Cortex of kidney (tissue), 1 donor: ENCODE measurements at places on chromosomes 5 and 9.

DNA sequence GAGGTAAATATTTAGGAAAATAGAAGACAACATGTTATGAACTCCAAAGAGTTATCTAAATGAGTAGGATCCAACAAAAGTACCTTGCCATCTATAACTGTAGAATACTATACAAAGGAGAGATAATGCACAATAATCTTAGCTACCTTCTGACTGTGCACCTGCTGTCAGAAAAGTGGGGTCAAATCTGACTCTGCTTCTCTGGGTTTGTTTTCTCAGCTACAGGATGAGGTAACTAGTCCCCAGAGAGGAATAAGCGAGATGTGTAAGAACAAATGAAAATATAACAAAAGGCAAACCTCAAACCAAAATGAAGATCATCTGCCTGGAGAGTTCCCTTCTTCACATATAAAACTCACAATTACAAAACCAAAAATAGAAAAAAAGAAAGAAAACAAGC lies 204.8 kb downstream of the DCP2 start:
- no peak for DNase-seq

GRCh38 chr9:126701813-126702140 lies 88.0 kb downstream of the LMX1B start:
- DNase-seq, result no peak

- DNase-seq, result no peak
These were observed 1.2 kb downstream of the C9orf72 start for GRCh38 chr9:27572061-27572460.

DNA sequence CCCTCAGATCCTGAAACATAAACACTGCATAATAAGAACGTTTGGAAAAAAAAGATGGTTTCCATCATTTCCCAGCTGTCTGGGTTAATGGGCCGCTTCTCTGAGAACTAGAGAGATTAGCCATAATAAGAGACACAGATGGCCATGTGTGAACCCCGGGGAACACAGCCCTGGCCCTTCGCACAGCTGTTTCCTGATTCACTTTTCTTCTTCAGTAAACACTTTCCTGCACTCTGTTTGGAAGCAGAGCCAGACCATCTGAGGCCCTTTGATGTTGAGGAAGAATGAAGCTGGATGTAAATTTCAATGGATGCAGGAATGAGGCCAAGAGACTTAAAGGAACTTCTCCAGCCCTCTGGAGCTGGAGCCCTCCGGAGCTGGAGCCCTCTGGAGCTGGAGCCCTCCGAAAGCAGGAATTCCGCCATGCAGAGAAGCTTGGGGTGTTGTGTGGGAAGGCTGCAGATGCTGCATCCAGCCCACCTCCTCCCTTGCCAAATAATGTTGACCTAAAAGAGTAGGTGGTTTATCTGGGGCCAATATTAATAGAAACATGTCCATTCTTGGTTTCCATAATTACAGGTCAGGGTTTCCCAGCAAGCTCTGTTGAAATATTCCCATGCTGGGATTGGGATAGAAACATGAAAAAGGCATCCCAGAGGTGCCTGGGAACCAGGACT lies 218.9 kb downstream of the NXNL2 start:
- no peak for DNase-seq

DNA sequence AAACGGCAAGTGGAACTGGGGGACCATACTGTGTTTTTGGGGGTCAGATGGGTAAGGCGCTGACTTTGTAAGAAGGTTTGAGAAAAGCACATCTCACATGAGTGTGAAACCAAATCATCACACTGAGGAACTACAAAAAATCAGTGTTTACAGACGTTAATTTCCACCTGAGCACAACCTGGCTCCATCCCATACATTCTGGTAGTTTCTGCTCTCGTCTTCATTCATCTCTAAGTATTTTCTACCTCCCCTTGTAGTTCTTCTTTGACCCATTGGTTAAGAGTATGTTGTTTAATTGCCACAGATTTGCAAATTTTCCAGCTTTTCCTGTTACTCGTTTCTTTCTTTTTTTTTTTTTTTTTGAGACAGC lies 8.9 kb upstream of the DPP7 start:
- no peak for DNase-seq

GRCh38 chr5:138829341-138829740 lies 45.8 kb downstream of the LRRTM2 start:
- no peak for DNase-seq

- no peak for DNase-seq
These were observed 78.4 kb downstream of the PLPP1 start for GRCh38 chr5:55456216-55456895.

DNA sequence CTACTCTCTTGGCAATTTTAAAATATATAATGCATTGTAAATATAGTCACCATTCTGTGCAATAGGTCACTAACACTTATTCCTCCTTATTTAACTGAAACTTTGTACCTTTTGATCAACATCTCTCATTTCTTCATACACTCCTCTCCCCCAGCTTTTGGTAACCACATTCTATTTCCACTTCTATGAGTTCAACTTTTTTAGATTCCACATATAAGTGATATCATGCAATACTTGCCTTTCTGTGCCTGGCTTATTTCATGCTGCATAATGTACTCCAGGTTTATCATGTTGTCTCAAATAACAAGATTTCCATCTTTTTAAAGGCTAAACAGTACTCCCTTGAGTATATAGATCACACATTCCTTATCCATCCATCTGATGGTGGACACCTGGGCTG lies 188.8 kb downstream of the NXNL2 start:
- no peak for DNase-seq

GRCh38 chr5:17785774-17786173 lies 151.5 kb downstream of the TAF11L14 start:
- DNase-seq, result no peak

- no peak for DNase-seq
These were observed 46.7 kb downstream of the SLCO4C1 start for GRCh38 chr5:102249381-102249780.

DNA sequence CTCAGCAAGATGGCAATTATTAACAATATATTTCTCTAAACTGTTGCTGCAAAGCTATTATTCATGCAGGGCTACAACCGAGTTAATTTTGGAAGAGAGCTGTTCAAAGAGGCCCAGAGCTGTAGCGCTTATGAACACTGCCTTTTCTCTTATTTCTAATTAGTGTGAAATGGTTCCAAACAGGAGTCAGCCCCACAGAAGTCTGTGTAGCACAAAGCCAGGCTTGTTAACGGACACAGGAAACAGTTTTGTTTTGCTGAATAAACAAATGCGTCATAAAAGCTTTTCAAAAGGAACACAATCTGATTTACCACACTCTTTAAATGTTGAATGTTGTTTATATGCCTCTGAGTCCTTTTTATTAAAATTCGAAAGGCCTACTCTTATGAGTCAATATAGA lies 396.5 kb downstream of the ANXA1 start:
- no peak for DNase-seq

DNA sequence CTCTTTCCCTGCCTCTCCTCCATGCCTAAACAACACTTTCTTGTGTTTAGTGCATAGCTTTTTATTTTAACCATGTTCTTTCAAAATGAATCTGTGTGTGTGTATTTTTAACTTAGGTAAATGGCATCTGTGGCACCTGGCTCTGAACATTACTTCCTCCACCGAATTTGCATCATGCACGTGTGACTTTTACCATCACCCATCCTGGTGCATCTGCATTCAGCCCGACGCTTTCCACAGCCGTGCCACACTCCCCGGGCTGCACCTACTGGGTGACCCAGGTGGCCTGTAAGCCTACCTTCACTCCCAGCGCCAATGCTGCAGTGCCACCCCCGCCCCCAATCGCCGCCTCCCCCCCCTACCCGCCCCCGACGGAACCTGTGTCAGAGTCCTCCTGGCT lies 12.7 kb upstream of the FCN1 start:
- no peak for DNase-seq

GRCh38 chr5:14105718-14106410 lies 37.3 kb upstream of the TRIO start:
- DNase-seq, result no peak

DNA sequence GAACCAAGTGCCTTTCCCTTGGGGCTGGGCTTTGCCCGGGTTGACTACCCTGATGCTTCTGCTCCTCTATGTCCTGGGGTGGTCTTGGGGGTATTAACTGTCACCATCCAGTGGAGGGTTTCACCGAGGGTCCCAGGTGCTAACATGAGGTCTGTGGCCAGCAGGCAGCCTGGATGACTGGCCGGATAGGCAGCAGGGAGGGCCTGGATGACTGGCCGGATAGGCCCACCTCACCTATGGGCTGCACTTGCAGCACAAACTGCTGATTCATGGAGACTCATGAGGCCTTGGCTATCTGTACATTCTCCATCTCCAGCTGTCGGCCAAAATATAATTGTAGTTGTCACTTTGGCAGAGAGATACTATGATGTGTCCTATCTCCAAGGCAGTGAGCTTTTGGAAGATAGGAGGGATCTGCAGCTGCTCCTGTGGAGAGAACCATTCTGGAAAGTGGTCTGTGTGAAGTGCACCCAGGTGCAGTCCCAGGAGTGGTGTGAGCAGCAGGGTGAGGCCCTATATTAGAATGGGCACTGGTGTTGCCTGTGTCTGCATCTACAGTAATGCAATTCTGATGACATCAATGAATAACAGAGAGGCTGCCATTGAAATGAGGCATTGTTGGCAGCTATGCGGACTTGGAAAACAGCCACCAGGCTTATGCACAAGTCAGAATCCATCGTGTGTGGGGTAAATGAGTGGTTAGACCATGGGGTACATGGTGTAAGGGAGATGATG lies 26.3 kb upstream of the CDKN2AIPNL start:
- no peak for DNase-seq

GRCh38 chr9:121567500-121568342 lies 68.1 kb upstream of the GGTA1 start:
- DNase-seq, result no peak

GRCh38 chr5:82130602-82131001 lies 147.6 kb downstream of the RPS23 start:
- DNase-seq, result no peak

- no peak for DNase-seq
These were observed 211.1 kb upstream of the IRX1 start for GRCh38 chr5:3384531-3384930.

DNA sequence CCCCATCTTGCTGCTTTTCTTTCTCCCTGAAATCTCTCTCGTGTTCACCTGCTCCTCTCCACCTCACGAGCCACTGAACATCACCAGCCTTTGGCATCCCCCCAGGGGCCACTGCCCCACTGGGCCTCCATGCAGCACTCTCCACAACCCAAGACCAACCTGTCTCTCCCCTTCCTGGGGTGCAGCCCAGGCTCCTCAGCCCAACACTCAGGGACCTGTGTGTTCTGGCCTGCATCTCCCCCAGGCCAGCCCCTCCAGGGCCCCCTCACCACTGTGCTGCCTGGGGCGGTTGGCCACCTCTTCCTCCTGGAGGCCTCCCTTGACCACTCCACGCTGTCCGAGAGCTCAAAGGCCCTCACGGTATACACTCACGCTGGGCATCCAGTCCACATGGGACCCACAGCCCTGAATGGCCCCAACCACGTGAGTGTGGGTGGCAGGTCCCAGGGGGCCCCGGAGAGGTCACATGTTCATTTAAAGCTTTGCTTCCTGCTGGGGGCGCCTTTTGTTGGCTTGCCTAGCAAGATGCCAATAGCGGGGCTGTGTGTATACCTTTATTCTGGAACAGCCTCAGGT lies 453 bp upstream of the DOK3 start:
- no peak for DNase-seq

DNA sequence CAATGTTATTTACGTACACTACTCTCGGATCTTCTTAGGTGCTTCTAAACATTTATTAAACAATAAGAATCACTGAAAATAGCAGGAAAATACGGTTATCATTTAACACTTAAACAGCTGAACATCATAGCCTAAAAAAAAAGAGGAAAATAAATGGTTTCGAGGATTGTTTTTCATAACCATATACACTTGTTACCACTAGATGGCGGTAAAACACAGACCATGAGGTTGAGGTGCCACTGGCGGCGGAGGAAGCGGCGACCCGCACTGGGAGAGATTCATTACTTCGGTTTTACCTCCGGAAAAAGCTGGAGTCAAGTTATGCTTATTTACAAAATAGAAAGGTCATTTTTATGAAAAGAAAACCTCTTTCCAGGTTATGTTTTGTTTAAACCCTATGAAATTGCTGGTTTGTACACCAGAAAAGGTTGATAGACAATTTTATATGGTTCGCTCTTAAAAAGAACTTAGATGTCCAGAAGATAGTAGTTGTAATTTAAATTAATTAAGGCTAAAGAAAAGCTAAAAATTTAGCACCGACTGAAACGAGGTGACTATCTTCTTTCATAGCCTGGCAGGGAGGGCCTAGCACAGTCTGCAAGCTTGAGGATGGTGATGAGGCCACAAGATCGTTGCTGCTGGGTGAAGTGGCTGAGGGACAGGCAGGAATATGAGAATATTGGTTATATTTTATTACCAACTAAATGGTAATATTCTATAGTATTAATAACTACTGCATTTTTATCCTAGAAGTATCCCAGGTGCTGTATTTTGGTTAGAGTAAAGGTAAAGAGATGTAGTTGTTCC lies 605.7 kb downstream of the RAB3C start:
- no peak for DNase-seq

GRCh38 chr9:132672413-132672690 lies 2.1 kb downstream of the GTF3C4 start:
- no peak for DNase-seq

DNA sequence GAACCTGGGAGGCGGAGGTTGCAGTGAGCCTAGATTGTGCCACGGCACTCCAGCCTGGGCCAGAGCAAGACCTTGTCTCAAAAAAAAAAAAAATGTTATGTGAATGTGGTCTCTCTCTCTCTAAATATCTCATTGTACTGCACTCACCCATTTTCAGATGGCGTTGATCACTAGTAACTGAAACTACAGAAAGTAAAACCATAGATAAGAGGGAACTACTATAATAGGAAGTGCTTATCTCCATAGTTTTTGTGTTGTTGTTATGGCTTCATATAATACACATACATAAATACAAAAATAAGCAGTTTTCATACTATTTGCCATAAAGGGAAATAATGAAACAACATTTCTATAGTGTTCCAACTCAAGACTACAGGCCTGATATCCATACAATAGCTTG lies 9.1 kb downstream of the IL31RA start:
- no peak for DNase-seq

- no peak for DNase-seq
These were observed 548.5 kb upstream of the ZNF462 start for GRCh38 chr9:106314476-106314875.

GRCh38 chr5:142821733-142822487 lies 51.7 kb downstream of the ARHGAP26 start:
- no peak for DNase-seq

DNA sequence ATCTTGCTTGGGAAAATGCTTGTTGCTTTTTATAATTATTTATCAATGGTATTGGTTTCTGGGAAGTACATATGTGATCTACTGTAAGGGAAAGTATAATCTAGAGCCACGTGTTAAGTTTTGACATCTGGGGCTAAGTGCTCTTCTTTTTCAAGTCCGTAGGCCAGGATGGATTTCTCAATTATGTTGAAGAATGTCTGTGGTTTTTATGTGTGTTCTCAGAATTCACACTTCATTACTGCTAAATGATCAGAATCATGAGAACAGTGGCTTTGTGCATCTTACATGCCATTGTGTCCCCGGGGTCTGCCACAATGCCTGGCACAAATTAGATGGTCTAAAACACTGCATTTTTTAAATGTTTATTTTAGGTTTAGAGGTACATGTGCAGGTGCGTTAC lies 14.5 kb upstream of the AUH start:
- no peak for DNase-seq
